Vagina (tissue), 2 donors: ENCODE measurements at places on chromosomes 6 and 20.

- DNase-seq: no peak
These were observed 660 bp upstream of the TFB1M start for GRCh38 chr6:155314773-155315515.

DNA sequence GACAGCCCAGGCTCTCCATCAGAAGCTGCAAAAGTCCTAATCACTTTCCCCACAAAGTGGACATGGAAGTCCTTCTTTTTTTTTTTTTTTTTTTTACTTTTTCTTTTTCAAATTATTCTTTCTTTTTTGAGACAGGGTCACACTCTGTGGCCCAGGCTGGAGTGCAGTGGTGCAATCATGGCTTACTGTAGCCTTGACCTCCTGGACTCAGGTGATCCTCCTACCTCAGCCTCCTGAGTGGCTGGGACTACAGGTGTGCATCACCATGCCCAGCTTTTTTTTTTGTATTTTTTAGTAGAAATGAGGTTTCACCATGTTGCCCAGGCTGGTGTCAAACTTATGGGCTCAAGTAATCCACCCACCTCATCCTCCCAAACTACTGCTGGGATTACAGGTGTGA, 29.0 kb upstream of the AKIRIN2 start:
- DNase-seq: no peak

DNA sequence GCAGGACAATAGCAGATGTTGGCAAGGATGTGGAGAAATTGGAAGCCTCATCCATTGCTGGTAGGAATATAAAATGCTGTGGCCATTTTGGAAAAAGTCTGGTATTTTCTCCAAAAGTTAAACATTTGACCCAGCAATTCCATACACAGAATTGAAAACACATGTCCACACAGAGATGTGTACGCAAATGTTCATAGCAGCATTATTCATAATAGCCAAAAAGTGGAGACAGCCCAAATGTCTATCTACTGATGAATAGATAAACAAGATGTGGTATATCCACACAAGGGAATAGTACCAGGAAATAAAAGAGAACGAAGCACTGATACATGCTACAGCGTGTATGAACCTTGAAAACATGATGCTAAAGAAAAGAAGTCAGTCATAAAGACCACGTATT, 40.5 kb downstream of the CFAP61 start:
- DNase-seq: no peak

GRCh38 chr20:62027116-62027515, 38.6 kb downstream of the TAF4 start:
- DNase-seq: no peak

GRCh38 chr6:1176567-1176966, 135.3 kb upstream of the FOXQ1 start:
- DNase-seq: no peak
